SJSA1 (cell line): ENCODE measurements at places on chromosomes 1 and 21. TPM values are rescaled to one million over a fixed set of nuclear protein-coding genes. Genes with fewer than 3 reads are reported as not detected.

TACSTD2 gene
- not detected in 2 replicates for total RNA-seq

PLEKHG5 gene
- total RNA-seq, result 0.34 and 1.6 TPM in 2 replicates

AKNAD1 gene
- 0.21 TPM in 1 of 2 replicates, not detected in the other for total RNA-seq

SYNC gene
- total RNA-seq, result 167 and 209 TPM in 2 replicates

VWA5B1 gene
- not detected in 2 replicates for total RNA-seq

S100A2 gene
- 5.3 and 15.8 TPM in 2 replicates for total RNA-seq

PRAMEF4 gene
- not detected in 2 replicates for total RNA-seq

RGS18 gene
- total RNA-seq, result not detected in 2 replicates

DNA sequence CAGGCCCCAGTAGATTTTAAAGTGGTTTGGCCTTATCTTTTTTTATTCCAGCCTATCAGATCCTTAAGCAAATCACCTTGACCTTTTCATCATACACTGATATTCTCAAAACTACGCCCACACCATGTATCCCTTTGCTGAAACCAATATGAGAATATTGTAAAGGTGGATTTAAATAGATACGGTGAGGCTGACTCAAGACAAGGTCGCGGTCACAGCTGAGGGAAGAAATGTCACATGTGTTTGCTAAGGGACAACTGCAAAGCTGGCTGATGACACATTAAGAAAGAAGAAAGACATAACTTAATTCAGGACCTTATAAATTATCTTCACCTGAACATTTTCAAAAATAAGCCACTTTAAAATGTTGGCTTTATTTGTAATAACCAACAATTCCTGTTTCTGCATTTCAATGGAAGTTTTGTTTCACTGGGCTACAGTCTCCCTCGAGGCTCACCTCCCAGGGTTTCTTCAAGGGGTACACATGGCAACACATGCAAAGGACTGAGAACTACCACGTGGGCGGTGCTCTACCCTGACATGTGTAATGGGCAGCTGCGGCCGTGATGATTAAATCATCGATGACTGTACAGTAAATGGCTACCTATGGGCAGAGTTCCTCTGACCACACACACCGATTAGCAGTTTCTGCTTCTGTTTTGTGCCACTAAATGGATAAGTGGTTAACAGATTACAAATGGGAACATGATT is 189.5 kb downstream of the SIPA1L2 start:
- DNase-seq, result no peak

- DNase-seq, result no peak
Measured at GRCh38 chr1:167499664-167500101, 18.6 kb downstream of the CD247 start.

- DNase-seq, result no peak
Measured at GRCh38 chr21:41043014-41043413, 124.9 kb upstream of the BACE2 start.

DNA sequence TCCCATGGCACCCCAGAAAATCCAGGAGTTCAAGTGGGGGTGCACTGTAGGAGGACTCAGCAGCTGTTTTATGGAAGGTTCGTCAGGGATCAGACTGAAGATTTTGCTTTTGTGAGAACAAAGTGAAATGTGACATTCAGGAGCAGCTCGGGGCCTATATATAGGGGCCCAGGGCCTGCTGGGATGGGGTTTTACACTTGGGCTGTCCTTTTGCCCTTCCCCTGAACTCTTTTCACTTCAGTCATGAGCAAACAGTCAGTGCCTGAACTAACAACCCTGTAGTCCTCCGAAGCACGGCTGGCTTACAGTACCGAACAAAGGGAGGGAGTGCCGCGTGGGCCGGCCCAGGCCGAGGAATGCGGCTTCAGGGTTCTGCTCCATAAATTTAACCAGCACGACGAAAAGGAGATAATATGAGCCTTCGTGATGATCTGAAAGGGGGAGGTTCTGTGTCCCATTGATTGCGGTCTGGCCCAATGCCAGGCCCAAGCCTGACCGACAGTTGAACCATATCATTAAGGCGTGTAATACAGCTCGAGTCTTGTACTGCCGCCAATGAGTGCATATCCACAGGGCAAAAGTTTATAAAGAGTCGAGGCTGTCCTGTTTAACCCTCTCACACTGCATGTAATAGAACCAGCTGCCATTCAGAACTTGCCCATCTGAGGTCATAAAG is 139.9 kb downstream of the DHRS3 start:
- peak; percentile 97 for DNase-seq

- DNase-seq, result no peak
Measured at GRCh38 chr1:202107321-202107761, 15.4 kb upstream of the GPR37L1 start.

GRCh38 chr1:228884615-228885566 is 149.6 kb downstream of the RHOU start:
- peak; percentile 89 for DNase-seq

GRCh38 chr1:234696148-234696576 is 86.2 kb upstream of the IRF2BP2 start:
- no peak for DNase-seq

- DNase-seq, result no peak
Measured at GRCh38 chr1:58898739-58899586, 115.1 kb upstream of the JUN start.

GRCh38 chr1:25566730-25567341 is 23.4 kb downstream of the LDLRAP1 start:
- no peak for DNase-seq

- DNase-seq, result no peak
Measured at GRCh38 chr1:239810061-239810481, 281.6 kb upstream of the FMN2 start.

- DNase-seq, result no peak
Measured at GRCh38 chr1:173301507-173301906, 94.4 kb upstream of the TNFSF4 start.

DNA sequence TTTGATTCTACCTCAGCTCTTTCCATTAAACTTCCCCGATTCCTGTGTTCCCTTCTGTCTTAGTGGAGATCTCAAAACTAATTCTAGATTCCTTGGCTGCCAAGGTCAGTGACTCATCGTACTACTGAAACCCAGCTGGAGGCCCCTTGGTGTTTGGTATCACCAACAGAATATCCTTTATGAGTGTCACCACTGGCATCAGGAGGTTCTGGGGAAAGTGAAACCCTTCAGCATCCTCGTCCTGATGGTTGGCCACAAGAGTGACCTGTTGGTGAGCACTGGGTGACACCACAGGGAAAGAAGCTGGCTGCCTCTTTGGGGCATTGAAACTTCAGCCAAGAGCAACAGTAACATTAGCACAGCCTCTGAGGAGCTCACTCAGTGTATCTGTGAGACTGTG is 9.6 kb downstream of the RAB42 start:
- DNase-seq, result peak; percentile 80

DNA sequence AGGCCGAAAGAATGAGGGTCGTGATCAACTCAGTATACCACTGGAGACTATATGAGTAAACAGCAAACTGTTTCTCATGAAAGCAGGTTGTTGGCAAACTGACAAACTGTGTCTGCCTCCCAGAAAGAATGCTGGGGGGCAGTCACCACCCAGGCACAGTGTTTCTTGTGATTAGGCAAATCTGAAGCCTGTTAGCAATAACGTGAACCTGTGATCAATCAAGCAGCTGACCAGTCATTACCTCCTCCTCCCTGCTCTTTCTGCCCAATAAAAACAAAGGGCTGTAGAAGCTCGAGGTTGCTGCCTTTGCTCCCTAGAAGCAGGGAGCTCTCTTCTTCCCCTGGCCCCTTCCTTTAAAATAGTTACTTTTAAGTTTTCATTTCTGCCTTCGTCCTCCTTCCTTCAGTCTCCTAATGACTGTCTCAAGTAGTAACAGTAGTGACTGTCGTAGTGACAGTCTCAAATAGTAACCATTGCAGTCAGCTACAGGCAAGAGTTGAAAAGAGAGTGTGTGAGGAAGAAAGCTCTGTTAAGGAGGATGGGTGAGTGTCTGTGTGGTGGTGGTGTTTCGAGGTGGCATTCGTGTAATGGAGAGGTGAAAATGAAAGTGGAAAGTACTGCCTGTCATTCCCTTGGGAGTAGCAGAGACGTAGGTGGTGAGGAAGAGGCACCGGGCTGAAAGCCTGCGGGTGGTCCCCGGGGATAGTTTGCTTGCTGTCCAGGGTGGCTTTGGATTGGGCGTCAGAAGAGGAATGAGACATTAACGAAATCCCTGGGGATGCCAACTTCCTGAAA is 14.5 kb downstream of the HHAT start:
- peak; percentile 78 for DNase-seq

DNA sequence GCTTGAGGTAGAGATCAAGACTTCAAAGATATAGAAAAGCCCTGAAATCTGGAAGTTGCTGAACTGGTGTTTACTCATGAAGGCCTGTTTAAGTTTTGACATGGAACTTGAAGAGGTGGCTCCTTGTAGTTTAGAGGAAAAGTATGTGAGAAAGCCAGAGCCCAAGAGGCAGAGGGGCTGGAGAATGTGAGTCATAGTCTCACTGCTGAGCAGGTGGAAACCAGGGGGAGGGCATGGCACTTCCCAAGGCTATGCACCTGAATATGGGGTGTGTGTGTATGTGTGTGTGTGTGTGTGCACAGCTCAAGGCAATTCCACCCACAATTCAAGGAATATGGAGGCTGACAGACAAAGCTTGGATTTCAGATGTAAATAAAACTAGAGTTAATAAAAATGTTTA is 46.8 kb upstream of the C1orf198 start:
- no peak for DNase-seq

DNA sequence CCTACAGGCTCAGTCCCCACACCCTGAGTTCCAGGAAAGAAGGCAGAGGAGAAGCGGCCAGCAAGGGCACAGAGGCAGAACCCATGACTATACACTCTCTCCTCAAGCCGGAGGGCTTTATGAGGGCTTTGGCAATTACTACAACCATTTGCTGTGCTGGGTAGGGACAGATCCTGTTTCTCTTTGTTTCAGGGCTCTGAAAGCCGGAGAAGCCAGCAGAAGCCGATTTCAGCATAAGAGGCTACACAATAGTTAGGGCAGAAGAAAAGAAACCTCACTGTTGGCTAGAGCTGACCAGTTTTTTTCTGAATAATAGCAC is 13.9 kb downstream of the GPR3 start:
- no peak for DNase-seq

- DNase-seq, result no peak
Measured at GRCh38 chr1:64841330-64842065, 96.6 kb downstream of the RAVER2 start.
